Thymus (tissue), 14 donors: ENCODE measurements at places on chromosomes 5 and 9. TPM values are rescaled to one million over a fixed set of nuclear protein-coding genes. Genes with fewer than 3 reads are reported as not detected.

The TAF1L gene
- total RNA-seq, result not detected

GRCh38 chr5:80990971-80991370 lies 30.8 kb downstream of the RASGRF2 start:
- H3K27me3 ChIP-seq, result no peaks in the 10 kb centered on the region
- no peak overlapping the region for H3K4me3 ChIP-seq
- DNase-seq, result no peak
- H3K27ac ChIP-seq, result no peak overlapping the region
- no peaks in the 10 kb centered on the region for H3K4me1 ChIP-seq
- H3K36me3 ChIP-seq, result no peaks in the 10 kb centered on the region

- no peak for DNase-seq
- H3K4me3 ChIP-seq, result no peak overlapping the region
- no peaks in the 10 kb centered on the region for H3K27me3 ChIP-seq
- peaks cover 2% of the 10 kb centered on the region for H3K4me1 ChIP-seq
These were observed 88.9 kb downstream of the SLF1 start for GRCh38 chr5:94707359-94707758.

- no peaks in the 10 kb centered on the region for H3K27me3 ChIP-seq
- no peak overlapping the region for H3K4me3 ChIP-seq
- DNase-seq, result no peak
- H3K27ac ChIP-seq, result no peak overlapping the region
- no peaks in the 10 kb centered on the region for H3K4me1 ChIP-seq
These were observed 293.2 kb downstream of the CWC27 start for GRCh38 chr5:65061974-65062353.

The PCDHGA6 gene
- 0.47 TPM for total RNA-seq

- H3K4me1 ChIP-seq, result no peaks in the 10 kb centered on the region
- no peak overlapping the region for H3K27ac ChIP-seq
- no peak for DNase-seq
- no peaks in the 10 kb centered on the region for H3K36me3 ChIP-seq
- no peak overlapping the region for H3K4me3 ChIP-seq
These were observed 10.8 kb downstream of the GFRA3 start for GRCh38 chr5:138263581-138263980.

The ZMYND19 gene
- total RNA-seq, result 20.9 TPM
